Cerebellar cortex (tissue), 1 donor: ENCODE measurements at places on chromosomes 13 and 19.

DNA sequence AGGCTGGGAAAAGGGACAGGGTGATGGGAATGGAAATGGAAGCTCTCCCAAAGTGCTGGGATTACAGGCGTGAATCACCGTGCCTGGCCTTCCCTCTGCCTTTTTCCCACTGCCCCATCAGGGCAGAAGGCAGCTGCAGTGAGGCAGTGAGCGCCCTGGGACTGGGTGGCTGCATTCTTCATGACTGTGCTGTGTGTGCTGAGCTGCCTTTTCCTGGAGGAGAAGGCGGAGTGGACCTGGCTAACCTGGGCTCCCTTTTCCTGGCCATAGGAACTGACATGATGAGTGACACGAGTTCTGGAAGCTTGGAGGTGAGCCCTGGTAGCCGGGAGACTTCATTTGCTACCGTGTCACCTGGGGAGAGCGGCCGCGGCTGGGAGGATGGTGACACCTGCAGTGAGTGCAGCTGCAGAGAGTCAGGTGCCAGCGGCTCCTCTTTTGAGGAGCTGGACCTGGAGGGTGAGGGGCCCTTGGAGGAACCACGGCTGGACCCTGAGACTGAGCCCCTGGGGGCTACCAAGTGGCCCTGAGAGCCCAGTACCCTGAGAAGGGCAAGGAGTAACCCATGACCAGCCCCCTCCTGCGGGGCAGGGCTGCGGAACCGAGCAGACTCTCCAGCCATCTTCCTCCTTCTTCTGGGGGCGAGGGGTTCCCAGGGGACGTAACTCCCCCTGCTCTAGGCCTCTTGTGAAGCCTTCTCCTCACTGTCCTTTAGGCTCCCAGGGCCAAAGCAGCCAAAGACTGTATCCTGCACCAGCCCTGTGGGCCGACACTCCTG, 26.3 kb upstream of the ZNF492 start:
- no peak for DNase-seq

GRCh38 chr13:98940325-98941001, 37.4 kb downstream of the DOCK9 start:
- no peak for DNase-seq

DNA sequence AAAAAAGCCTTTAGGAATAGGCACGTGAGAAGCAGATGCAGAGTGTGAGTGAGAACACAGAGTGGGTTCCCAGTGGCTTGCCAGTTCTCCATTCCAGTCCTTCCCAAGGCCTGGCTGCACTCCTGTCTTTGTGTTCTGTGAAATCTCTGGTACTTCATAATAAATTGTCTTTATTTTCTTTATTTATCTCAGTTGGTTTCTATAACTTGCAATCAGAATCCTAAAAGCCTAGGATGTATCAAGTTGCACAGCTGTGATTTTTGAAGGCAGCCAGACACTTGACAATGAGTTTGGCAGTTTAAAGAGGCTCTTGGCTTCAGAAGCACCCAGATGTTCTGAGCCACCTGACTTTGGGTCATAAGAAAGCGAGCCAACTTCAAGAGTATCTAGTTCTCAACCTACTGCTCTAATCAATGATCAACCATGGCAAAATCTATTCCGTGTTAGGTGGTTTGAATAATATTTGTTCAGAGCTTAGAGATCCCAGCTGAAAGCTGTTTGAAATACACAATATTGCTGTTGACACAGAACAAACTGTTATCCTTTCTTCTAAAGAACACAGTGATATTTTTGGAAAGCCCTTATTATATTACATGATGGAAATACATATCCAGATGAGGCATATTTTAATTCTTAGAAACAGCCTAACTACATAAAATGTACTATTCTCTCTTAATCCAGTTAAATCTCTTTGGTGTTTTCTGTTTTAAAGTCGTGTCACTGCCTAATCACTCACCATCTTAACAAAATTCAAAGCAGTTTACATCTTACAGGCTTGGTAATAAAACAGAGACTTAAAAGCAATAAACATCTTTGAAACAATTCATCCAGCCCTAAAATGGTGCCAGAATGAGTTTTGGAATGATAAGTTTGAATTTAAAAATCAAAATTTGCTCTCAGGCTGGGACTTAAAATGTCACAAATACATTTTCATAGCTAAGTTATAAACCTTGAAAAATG, 483.0 kb upstream of the NBEA start:
- DNase-seq, result no peak

DNA sequence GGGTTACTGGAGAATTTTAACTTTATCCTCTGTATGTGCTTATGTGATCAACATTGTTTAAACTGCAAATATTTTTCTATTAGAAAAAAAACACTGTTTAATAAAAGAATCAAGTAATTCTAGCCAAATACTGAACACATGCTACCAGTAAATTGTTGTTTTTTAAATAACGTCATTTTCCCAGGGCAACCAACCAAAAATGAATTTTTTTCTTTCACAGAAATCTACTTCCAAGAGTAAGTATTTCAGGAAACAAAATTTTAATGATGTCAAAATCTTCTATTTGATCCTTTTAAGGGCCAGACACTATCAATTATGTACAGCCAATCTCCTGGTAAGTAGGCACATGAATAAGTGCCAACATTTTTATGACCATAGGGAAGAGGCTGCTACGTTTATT, 57.1 kb downstream of the TUBGCP3 start:
- DNase-seq, result no peak

- DNase-seq, result no peak
Observed at GRCh38 chr13:67259208-67259607, 29.1 kb upstream of the PCDH9 start.

DNA sequence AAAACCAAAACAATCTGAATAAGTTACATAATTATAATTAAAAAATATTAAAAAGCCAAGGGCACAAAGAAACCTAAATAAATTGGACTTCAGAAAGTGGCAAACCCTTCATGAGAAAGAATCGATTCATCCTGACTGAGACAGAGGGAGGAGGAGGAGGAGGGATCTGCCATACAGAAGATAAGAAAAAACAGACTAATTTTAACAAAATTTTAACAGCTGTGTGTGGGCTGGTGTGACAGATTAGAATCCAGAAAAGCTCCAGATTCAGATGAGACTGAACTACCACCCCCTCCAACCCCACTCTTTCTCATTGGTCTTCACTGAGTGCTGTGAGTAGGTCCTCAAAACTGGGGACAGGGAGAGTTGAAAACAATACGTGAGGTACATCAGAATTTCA, 111.5 kb upstream of the HTR2A start:
- DNase-seq, result no peak
